ENCODE measurements at places on chromosomes 7 and 10.

DNA sequence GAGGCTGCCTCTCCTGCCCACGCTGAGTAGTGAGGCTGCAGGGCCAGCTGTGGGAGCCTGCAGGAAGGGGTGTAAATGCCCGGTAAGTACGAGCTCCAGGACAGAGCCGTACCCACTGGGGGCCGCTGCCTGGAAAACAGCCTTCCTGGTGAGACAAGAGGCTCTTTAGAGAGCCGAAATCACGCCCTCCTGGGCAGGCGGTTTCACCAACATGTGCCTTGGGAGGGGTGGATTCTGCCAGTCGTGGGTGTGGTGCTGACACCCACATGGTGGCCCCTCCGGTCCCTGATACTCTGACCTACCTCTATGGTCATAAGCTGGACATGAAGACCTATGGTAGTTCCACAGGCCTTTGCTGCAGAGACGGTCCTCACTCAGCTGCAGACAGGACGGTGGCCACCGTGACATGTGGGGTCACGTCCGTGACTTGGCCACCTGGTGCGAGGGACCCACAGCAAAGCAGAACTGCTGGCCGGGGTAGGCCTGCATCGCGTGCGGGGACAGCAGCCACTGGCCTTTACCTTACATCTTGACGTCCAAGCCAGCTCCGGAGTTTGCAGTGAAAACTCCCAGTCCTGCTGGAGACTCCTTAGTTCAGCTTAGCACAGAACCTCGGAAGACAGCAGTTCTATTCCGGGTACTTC, 46.9 kb downstream of the PITRM1 start:
- no peak for DNase-seq

- no peak for DNase-seq
These were observed 126.2 kb downstream of the CCNY start for GRCh38 chr10:35462491-35462934.

DNA sequence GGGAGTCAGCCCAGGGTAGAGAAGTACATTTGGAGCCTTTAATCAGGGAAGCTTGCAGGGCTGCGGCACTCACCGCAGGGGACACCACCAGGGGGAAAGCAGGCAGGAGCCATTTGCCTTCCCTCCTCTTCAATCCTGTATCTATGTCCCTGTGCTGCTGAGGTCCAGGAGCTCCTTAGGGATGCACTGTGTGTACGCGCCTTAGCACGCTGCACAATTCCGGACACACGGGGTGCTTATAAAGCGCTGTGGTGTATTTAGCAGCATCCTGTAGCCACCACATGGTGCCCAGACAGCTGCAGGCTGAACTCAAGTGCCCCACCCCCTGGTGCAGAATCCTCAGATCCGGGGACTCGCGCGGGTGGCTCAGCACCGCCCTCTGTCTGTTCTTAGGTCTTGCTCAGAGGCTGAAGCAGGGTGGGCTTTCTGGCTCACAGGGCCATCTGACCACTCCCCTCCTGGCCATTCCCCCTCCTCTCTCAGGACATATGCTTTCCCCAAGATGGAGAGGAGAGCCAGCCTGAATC, 421.4 kb downstream of the SDK1 start:
- no peak for DNase-seq

DNA sequence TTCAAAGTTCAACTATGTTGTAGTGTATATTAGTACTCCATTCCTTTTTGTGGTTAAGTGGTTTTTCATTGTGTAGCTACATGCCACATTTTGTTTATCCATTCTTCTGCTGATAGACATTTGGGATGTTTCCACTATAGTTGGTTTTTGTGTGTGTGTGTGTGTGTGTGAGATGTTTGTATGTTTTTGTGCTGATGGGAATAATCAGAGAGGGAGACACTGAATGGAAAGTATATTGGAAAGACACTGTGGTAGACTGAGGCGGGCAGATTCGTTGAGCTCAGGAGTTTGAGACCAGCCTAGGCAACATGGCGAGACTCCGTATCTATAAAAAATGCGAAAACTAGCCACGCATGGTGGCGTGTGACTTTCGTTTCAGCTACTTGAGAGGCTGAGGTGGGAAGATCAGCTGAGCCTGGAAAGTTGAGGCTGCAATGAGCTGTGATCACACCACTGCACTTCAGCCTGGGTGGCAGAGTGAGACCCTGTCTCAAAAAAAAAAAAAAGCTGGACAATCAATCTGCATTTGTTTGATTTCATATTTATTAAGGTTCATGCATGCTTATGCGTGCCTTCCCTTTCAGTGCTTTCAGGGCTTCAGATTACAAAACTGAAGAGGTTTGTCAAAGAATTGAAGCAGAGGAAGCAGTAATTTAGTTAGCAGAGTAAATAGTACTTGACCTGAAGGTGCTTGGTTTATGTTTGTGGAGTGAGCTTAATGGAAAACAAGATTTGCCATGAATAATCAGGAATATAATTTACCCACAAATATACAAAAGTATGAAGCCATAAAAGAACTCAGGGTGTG, 14.7 kb downstream of the SEC24C start:
- DNase-seq = no peak

DNA sequence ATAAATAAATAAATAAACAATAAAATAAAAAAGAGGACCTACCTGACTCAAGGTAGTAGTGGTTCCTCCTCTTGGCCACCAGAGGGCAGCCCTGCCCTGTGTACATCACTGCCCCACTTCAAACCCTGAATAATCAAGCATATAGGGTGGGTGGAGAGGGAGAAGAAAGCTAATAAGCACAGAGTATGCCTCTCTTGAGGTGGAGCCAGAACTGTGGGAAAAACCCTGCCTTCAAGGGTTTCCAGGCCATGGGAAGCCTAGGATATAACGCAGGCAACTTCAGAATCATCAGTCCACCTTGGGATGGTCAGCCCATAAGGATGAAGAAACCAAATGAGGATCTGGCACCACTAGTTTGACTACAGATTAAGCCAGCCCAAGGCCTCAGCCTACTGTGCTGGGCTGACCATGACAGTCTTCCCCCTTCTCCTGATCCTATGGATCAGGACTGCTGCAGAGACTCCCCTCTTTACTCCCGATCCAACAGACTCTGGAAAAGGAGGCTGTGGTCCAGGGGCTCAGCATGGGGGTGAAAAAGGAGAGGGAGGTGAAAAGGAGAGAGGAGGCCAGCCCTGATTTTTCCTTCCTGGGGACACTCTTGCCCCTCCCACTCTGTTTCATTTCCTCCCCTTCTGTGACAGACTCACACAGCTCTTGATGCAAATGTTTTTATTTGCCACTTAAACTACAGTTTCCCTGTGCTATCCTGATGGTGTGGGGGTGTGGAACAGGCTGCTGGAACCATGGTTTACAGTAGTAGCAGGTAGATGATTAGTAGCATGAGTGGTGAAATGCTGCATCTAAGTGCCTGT, 10.1 kb downstream of the AVPI1 start:
- DNase-seq = peak; percentile 36

DNA sequence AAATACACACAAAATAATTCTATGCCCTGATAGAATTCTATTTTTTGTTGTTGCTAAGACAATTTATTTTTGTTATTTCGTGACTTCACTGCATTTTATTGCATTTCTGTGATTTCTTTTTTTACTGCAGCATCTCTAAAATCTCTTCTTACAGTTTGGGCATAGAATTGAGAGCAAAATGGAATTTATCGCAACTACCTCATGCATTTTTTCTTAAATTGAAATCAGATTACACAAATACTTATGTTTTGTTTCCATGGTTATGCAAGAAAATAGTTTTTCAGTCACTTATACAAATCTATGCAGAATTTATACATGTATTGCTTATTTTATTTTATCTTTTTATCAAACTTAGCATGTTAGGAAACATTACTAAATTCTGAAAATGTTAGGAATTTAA, 781.8 kb upstream of the LRRTM3 start:
- no peak for DNase-seq

GRCh38 chr7:110626414-110626813, 464.5 kb upstream of the LRRN3 start:
- no peak for DNase-seq

DNA sequence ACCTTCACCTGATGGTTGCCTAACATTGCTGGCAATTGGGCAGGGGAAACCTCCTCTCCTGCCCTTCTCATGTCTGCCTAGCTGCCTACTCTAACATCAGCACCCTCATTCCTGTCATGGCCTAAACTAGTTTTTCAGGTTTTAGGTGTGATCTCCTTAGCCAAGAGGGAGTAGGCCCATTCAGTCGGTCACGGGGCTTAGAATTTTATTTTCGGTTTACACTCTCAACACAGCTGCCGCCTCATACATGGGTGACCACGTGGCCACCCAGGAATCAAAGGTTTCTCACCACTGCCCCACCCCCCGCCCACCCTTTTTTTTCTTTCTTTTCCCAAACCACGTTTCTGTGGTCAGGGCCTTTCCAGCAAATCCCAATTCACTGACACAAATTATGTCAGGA, 97.2 kb downstream of the RALA start:
- no peak for DNase-seq

GRCh38 chr10:5271526-5271925, 74.9 kb downstream of the AKR1C4 start:
- no peak for DNase-seq
